ENCODE measurements at places on chromosomes 7 and 10.

DNA sequence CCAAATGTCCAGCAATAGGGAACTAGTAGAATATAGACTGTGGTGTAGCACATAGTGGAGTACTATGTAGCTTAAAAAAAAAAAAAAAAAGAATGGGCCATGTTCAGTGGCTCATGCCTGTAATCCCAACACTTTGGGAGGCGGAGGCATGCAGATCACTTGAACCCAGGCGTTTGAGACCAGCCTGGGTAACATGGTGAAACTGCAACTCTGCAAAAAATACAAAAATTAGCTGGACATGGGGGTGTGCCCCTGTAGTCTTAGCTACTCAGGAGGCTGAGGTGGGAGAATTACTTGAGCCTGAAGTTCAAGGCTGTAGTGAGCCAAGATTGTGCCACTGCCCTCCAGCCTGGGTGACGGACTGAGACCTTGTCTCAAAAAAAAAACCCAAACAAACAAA lies 64.4 kb downstream of the CHN2 start:
- DNase-seq, result no peak

GRCh38 chr7:35533902-35534301 lies 161.0 kb downstream of the HERPUD2 start:
- DNase-seq, result no peak

DNA sequence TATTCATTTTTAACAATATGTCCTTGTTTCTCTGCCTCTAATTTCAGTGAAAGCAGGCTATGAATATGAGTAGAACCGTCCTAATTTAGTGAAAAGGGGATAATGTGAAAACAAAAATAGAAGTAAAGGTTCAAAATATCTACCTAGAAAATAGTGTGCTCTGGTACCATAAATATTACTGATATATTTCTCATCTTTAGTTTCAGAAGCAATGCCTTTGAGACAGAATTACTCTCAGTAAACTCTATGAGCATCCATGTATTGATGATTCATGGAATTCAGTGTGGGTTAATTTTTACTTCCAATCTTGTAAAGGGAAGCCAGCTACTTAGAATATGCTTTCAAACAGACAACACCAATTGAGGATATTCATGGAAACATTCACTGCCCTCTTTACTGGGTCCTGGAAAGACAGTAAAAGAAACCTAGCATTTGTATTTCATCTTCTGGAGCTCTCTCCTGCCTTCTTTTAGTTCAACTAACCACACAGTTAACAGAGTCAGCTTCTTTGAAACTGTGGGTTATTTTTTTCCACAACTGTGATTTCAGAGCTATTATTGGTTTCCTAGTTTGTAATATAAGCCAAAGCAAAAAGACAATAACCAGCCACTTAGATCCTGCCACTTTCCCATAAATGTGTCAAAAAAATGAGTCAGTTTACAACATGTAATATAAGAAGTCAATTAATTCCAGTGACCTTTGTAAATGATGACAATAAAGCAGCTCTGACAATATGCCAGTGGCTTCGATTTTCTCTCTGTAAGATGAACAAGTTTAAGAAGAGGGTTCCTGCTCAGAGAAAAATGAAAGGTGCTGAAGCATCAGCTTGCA lies 1.7 kb downstream of the LRRN3 start:
- DNase-seq, result no peak

DNA sequence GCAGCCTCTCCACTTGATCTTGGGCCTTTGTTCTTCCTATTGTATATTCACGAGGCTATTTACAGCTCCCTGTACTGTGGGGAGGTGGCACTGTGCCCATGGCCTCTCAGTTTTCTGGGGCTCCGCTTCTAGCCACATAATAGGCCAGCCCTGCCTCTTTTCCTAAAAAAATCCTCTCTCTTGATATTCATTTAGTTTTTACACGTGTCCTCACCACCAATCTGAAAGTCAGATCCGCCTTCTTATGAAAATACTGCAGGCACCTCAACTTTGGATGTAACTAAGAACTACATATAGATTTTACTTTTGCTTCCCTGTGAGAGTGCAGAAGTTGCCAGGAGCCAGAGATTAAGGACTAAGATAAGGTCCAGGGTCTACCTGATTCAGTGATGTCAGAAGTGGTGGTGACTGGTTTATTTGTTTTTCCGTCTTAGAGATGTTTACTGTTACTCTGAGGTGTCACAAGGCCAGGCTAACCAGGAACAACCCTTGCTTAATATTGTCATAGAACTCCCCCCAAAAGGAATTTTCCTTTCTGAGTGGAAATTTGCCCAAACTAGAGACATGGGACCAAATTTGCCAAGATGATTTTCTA lies 7.8 kb downstream of the BAMBI start:
- DNase-seq, result no peak

GRCh38 chr10:124419635-124420034 lies 912 bp upstream of the OAT start:
- no peak for DNase-seq

GRCh38 chr7:24123076-24123475 lies 160.9 kb upstream of the NPY start:
- no peak for DNase-seq

GRCh38 chr10:101888251-101888949 lies 44.8 kb upstream of the KCNIP2 start:
- DNase-seq, result no peak

DNA sequence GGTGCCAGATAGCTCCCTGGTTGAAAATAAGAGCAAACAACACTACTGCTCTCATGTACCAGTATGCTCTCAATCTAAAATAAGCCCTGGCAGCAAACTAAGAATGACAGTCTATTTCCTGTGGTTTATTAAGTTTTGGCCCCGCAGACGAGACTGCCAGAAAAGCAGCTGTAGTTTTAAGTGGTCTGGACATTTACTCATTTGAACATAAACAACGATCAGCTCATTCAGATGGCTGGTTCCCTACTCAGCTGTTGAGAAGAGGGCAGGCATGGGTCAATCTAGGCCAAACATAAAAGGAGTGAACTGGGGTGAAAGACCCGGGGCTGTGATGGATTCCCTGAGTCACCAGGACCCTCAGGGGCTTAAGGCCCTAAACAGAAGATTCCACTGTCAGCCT lies 4.5 kb downstream of the TRIL start:
- DNase-seq, result no peak

DNA sequence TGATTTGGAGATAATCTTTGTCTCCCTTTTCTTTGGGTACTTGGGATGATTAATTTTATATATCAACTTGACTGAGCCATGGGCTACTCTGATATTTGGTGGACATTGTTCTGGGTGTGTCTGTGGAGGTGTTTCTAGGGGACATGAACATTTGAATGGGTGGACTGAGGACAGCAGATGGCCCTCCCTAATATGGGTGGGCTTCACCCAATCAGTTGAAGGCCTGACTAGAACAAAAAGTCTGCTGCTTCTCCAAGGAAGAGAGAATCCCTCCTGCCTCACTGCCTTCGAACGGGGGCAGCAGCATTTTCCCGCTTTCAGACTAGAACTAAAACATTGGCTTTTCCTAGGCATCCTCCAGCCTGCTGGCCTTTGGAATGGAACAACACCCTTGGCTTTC lies 73.9 kb upstream of the EMX2 start:
- DNase-seq, result no peak

DNA sequence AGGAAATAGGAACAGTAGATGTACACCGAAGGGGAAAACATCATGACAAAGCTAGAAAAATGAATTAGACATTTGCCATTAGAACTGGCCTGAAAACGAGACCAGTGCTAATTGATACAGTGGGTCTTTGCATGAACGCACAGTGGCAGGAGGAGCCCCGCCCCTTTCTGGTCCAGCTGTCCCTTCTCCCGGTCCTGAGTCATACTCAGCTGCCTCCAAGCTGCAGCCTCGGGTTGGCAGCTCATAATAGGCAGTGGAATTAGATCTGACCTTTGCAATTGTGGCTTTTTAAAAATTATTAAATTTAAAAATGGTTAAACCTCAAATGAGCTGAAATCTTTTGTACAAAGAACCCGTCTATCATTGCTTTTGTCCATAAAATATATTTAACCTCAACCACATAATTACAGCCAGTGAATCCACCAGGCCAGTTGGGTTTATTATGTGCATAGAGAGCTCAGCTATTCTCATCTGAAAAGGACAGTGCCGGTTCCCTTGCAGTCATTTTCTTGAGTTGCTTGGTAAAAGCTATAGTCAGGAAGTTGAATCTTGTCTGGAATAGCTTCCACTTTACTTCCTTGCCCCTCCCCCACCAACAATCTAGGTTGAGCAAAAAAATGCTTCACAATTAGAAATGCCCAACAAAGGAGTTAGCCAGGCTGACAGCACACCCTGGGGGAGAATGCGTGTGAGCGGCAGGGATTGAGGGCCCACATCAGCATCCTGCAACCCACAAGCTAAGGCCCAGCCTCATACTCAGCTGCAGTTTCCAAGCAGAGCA lies 147.1 kb downstream of the BUB3 start:
- DNase-seq, result peak; percentile 26

- DNase-seq, result peak; percentile 65
Observed at GRCh38 chr7:33040803-33041516, 21.6 kb downstream of the NT5C3A start.

- DNase-seq, result no peak
Observed at GRCh38 chr7:30648744-30649540, 33.3 kb downstream of the CRHR2 start.

DNA sequence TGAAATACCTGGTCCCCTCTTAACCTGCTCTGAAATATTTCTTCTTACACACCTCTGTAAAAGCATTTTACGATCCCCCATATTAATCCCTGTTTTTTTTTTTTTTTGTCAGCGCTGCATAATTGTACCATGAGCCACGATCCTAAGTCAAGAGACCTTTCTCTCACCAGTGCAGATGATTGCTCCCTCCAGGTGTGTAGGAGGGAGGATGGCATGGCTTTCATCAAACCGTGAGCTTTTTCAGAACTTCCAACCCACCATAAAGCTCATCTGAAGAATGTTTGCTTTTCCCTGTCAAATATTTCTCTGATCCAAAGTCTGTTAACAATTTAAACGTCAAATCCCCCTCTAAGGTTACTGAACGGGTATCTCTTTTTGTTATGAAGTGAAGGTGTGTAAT lies 28.2 kb upstream of the SEPHS1 start:
- DNase-seq, result no peak

GRCh38 chr10:89440226-89441009 lies 26.1 kb downstream of the IFIT5 start:
- DNase-seq, result no peak

DNA sequence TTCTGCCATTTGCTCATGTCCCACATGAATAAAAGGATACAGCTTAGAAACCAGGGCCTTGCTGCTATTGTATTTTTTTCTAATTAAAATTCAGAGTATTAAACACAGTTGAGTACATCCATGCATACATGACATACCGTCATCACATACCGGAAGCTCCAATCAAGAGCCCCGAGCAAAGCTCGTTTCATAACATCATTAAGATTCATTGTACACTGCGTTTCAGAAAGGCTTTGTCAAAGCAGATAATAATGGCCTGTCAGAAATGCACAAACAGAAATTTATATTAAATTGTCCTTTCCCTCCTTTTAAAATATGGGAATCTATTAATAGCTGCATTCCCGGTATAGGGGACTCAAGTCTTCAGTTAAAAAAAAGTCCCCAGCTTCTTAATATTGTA lies 103.4 kb downstream of the PRTFDC1 start:
- no peak for DNase-seq

GRCh38 chr10:99521765-99522469 lies 10.8 kb upstream of the NKX2-3 start:
- no peak for DNase-seq

DNA sequence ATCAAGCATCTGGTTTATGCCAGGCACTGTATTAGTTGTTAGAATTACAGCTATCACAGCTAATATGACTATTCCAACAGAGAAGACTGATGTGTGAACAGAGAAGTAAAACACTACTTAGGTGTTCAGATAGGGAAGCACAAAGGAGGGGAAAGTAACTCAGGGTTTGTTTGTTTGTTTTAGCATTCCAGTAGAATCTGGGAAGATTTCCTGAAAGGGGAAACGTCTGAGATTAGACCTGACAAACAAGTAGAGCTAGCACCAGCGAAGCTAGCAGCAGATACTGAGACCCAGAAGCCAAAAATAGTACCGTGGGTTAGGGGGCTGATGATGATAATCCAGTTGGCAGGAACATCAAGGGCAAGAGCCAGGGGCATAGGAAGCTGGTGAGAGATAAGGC lies 28.8 kb upstream of the KLHL7 start:
- no peak for DNase-seq

- DNase-seq, result peak; percentile 97
Observed at GRCh38 chr10:26407406-26407969, 30.7 kb upstream of the APBB1IP start.

GRCh38 chr7:43569424-43569823 lies 13.5 kb upstream of the STK17A start:
- peak; percentile 95 for DNase-seq

- DNase-seq, result no peak
Observed at GRCh38 chr10:126315494-126316177, 72.6 kb downstream of the ADAM12 start.

DNA sequence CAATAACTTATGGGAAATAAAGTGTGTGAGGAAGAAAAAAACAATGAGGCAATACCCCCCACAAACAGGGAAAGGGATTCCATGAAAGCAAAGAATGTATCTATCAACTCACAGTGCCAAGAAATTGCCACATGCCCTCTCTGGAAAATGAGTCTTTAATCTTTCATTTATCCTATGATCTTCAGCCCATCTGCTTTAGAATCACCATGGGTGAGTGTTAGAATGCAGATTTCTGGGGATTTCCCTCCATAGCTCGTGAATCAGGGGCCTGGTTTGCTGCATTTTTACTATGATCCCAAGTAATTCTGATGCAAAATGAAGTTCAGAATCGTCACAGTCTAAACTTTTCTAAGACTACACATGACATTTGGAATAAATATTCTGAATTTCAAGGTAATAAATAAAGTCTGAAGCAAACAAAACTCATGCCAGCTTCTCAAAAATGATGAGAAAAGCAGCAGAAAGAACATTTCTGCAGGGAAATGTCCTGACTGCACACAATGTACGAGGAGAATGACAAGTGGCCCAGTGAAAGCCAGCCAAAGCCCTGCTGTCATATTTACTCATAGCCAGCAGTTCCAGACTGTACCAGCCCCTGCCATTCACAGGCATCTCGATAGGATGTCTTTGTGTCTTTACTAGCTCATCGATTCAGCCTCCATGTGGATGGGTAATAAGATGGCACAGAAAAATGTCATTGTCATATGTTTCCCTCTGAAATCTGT lies 167.1 kb downstream of the ELMO1 start:
- DNase-seq, result no peak

- DNase-seq, result no peak
Observed at GRCh38 chr7:134905375-134905774, 80.9 kb upstream of the AGBL3 start.

GRCh38 chr7:36781011-36781738 lies 56.9 kb upstream of the AOAH start:
- DNase-seq, result no peak
